SJSA1 (cell line): ENCODE measurements at places on chromosomes 5 and 9. TPM values are rescaled to one million over a fixed set of nuclear protein-coding genes. Genes with fewer than 3 reads are reported as not detected.

DNA sequence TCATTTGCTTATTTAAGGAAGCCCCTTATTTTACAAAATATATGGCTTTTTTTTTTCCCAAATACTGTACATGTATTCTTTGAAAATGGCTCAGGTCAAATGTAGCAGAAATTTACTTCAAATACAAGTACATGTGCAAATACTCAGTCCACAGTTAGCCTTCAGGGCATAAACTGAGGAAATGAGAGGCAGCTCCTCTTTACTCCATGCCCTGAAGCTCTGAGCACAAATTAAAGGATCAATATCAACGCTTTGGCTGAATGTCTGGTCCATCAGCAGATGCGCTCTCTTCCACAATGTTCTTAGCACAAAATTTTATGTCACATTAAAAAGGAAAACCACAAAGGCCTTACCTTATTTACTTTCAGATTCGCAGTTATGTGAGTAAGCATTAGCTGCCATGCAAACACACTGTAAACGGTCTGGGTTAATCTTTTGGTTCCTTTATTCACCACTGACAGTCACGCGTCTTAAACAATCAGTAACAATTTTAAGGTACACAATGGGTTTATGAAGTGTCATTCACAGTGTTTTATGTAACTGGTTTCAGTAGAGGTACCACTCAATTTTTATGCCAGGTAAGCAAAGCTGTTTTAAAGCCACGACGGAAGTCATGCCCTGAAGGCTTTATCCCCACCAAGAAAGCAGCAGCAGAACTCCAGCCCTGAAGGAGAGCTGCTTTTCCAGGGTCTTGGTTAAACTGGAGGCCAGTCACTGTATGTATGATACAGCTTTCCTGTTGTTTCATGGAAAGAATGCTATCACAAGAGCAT, 103.4 kb downstream of the OTULIN start:
- no peaks in the 10 kb centered on the region; the same call in 1 of the 2 replicates for H3K4me1 ChIP-seq
- no peaks in the 10 kb centered on the region for H3K36me3 ChIP-seq
- H3K27ac ChIP-seq, result no peak overlapping the region
- no peak overlapping the region for H3K4me3 ChIP-seq
- peak; percentile 7 for DNase-seq
- H3K27me3 ChIP-seq, result no peaks in the 10 kb centered on the region

DNA sequence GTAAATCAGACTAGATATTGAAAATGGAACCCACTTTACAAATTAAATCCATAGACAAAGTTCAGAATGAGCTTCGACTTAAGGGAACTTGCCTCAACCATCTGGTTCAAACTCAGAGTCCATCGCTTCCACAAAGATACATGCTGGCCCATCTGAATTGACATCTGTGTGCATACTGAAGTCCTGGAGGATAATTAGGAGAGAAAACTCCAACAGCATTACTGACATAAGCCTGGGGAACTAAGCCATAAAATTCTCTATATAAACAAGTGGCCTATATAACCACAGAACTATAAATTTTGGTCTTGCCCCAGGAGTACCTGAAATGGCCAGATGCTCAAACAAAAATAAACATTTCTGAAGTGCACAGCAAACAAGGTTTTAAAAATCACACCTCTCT, 94.4 kb downstream of the IZUMO3 start:
- no peaks in the 10 kb centered on the region for H3K27me3 ChIP-seq
- DNase-seq, result no peak
- no peaks in the 10 kb centered on the region for H3K36me3 ChIP-seq
- no peak overlapping the region for H3K4me3 ChIP-seq
- H3K27ac ChIP-seq, result no peak overlapping the region

DNA sequence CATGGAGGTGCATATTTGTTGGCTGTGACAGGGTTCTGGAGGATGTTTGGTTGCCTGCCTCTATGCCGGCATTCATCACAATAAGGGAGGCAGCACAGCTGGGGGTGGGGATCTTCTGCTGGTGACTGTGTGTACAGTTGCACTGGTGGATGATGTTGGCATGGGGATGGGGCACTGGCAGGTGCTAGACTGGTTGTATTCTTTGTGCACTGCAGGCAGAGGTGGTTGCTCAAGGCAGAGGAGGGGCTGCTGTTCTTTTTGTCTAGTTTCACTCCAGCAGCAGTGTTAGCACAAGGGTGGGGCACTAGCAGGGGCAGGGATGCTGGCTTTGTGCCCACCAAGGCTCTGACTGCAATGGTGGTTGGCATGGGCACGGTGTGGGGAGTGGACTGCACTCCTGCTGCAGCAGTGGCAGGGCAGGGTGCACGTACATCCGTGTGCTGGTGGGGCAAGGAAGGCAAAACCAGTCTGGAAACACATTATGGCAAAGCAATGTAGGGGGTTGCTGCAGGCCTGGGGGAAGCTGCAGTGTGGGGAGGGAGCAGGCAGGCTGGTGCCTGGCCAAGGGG, 69.3 kb downstream of the ISOC1 start:
- H3K4me3 ChIP-seq, result no peak overlapping the region
- H3K27ac ChIP-seq, result no peak overlapping the region
- no peaks in the 10 kb centered on the region for H3K36me3 ChIP-seq
- no peaks in the 10 kb centered on the region for H3K27me3 ChIP-seq
- DNase-seq, result no peak
- H3K4me1 ChIP-seq, result no peaks in the 10 kb centered on the region

- H3K4me3 ChIP-seq, result no peak overlapping the region
- no peaks in the 10 kb centered on the region for H3K36me3 ChIP-seq
- H3K27ac ChIP-seq, result no peak overlapping the region
- no peaks in the 10 kb centered on the region for H3K4me1 ChIP-seq
Observed at GRCh38 chr5:40869384-40869783, 28.2 kb downstream of the CARD6 start.

- H3K36me3 ChIP-seq, result no peaks in the 10 kb centered on the region
- no peaks in the 10 kb centered on the region for H3K4me1 ChIP-seq
- no peak for DNase-seq
- no peak overlapping the region for H3K27ac ChIP-seq
- peaks cover 30% of the 10 kb centered on the region for H3K27me3 ChIP-seq
- H3K4me3 ChIP-seq, result no peak overlapping the region
Observed at GRCh38 chr5:122201365-122201764, 72.0 kb downstream of the ZNF474 start.

- H3K4me1 ChIP-seq, result no peaks in the 10 kb centered on the region
- no peak for DNase-seq
- no peaks in the 10 kb centered on the region for H3K36me3 ChIP-seq
- H3K27me3 ChIP-seq, result no peaks in the 10 kb centered on the region
Observed at GRCh38 chr9:18253950-18254349, 220.0 kb upstream of the ADAMTSL1 start.

DNA sequence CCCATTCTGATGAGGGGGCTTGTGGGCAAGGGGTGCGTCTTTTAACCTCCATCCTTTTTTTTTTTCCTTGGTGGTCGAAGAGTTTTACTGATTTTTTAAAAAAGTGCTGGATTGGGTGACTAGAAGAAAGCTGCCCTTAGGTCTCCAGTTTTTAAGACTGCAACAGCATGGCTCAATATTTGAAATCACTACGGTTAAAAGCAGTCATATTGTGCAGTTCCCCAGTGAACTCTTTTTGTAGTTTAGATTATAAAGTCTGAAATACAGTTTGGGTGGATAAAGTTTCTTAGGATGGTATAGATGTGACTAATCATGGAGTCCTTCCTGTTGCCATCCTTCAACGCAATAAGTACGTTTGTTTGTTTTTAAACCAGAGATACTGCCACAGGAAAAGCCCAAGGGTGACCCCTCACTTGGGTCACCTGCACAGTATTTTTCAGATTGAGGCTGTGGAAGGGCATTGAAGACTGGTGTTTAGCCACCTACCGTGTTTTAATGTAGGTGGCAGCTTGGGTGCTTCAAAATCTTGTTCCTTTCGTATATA, 520 bp upstream of the DHFR start:
- H3K27me3 ChIP-seq, result no peaks in the 10 kb centered on the region
- peaks cover 42% of the 10 kb centered on the region for H3K36me3 ChIP-seq

- DNase-seq, result no peak
- H3K4me3 ChIP-seq, result no peak overlapping the region
- H3K27ac ChIP-seq, result no peak overlapping the region
Observed at GRCh38 chr9:3993773-3994172, 306.1 kb downstream of the GLIS3 start.

DNA sequence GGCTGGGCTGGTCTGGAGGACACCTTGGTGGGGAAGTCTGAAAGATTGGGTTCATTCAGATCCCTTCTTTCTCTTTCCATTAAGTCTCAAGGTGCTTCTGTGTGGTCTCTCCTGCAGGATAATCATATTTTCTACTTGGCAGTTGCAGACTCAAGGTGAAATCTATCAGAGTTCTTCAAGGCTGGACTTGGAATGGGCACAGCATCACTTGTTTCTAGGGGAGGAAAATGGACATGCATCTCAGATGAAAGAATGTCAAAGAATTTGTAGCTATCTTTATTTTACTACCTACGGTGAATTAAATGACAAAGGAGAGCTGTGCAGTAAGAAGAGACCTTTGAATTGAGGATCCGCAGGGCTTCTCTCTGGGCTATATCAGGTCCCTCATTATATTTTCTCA, 69.8 kb upstream of the PAPPA start:
- no peak for DNase-seq
- no peaks in the 10 kb centered on the region for H3K36me3 ChIP-seq
- H3K4me1 ChIP-seq, result peaks cover 19% of the 10 kb centered on the region
- no peaks in the 10 kb centered on the region for H3K27me3 ChIP-seq
- H3K27ac ChIP-seq, result no peak overlapping the region

GRCh38 chr9:87375397-87376073, 122.1 kb upstream of the DAPK1 start:
- peak overlapping the region; percentile 93 for H3K27ac ChIP-seq
- no peak overlapping the region for H3K4me3 ChIP-seq
- peaks cover 65% of the 10 kb centered on the region for H3K4me1 ChIP-seq
- no peaks in the 10 kb centered on the region for H3K36me3 ChIP-seq

GRCh38 chr5:149924486-149924885, 20.1 kb downstream of the PDE6A start:
- no peak overlapping the region for H3K27ac ChIP-seq
- no peaks in the 10 kb centered on the region for H3K27me3 ChIP-seq
- H3K4me1 ChIP-seq, result no peaks in the 10 kb centered on the region; the same call in 1 of the 2 replicates
- no peak for DNase-seq
- no peak overlapping the region for H3K4me3 ChIP-seq
- no peaks in the 10 kb centered on the region for H3K36me3 ChIP-seq

GRCh38 chr5:133241179-133242092, 189.6 kb downstream of the HSPA4 start:
- peaks cover 78% of the 10 kb centered on the region for H3K4me1 ChIP-seq
- no peaks in the 10 kb centered on the region for H3K36me3 ChIP-seq
- peak overlapping the region; percentile 90 for H3K27ac ChIP-seq
- no peaks in the 10 kb centered on the region for H3K27me3 ChIP-seq
- no peak for DNase-seq
- no peak overlapping the region for H3K4me3 ChIP-seq

DNA sequence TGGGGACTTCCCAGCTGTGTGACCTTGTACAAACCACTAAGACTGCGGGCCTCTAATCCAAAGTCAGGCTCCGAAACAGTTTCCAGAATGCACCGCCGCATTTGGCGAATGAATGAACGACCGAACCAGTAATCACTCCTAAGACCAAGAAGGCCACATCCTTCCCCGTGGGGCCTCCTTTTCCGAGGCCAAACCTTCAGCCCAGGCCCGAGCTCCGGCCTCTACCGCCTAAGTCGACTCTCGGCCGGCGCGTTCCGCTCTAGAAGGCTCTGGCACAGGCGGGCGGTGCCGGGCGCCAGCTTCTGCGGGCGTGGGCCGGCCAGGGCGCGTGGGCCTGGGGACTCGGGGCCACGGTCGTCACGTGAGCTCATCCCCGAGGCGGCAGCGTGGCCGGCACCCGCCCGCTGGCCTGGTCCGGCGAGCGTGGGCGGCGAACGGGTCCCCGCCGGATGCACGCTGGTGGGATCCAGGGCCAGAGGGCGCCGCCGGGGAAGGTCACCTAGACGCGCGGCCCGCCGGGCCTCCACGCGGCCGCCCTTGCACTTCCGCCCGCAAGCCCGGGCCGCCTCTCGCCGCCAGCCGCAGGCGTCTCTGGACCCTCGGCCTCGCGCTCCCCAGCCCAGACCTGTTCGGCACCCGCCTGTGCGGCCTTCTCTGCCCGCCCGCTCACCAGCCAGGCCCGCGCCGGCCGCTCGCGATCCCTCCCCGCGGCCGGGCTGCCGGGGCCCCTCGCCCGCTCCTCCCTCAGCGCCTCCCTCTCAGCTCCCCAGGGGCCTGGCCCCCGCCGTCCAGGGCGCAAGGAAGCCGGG, 754 bp downstream of the VDAC1 start:
- H3K27me3 ChIP-seq, result no peaks in the 10 kb centered on the region
- H3K27ac ChIP-seq, result peak overlapping the region; percentile 89
- peaks cover 54% of the 10 kb centered on the region for H3K36me3 ChIP-seq
- H3K4me3 ChIP-seq, result peak overlapping the region; percentile 99
- DNase-seq, result peak; percentile 86

DNA sequence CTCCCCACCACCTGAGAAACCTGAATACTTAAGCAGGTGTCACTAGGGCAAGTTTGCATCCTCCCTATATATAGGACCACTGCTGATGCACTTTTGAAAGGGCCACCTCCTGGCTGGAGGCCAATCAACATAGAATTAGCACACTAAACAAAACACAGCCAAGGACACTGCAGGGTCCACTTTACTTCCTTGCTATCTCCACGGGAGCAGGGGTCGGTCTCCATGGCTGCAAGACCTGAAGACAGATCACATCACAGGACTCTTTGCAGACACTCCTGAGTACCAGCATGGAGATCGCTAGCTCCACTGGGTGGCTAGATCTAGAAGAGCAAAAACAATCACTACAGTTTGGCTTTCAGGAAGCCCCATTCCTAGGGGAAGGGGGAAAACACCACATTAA, 72.3 kb downstream of the C9orf153 start:
- DNase-seq, result no peak
- no peak overlapping the region for H3K27ac ChIP-seq
- H3K4me3 ChIP-seq, result no peak overlapping the region
- H3K4me1 ChIP-seq, result no peaks in the 10 kb centered on the region
- H3K27me3 ChIP-seq, result no peaks in the 10 kb centered on the region
- no peaks in the 10 kb centered on the region for H3K36me3 ChIP-seq

DNA sequence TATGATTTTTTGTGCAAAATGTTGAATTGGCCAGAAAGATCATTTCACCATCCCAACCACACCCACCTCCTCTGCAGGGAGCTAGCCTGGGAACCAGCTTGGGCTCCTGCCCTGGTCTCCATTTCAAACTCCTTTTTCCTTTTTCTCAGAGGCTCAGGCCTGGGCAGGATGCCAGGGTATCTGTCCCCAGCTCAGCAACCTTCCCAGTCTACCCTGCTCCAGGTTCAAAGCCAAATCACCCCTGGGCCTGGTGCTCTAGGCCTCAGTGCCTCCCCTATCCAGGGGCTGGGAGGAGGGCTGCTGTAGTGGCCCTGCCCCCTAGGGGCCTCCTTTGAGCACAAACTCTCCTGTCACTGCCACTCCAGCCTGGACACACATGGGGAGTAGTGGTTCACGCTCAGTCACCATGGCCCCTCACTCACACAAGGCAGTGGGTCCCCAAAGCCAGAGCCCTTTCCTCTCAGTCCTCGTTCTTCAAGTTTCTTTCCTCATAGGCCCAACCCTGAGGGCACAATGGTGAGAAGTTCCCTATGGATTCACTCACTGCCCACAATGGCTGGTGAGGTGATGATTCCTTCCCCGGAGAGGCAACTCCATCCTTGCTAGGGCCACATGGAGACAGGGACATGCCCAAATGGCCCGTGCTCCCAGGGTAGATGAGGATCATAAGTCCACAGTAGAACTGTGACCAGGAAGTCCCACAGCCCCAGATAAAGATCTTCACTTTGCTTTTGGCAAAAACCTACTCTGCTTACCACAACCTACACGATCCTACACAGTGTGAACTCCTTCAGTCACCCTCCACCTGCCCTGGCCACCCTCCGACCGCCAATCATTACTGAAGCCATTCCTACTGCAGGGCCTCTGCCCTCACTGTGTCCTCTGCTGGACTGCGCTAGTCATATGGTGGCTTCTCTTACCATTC, 1.6 kb upstream of the ST6GALNAC4 start:
- no peak for DNase-seq
- no peaks in the 10 kb centered on the region for H3K27me3 ChIP-seq
- H3K27ac ChIP-seq, result peak overlapping the region; percentile 29

The CEL gene
- 0.61 TPM in 1 of 2 replicates, not detected in the other for total RNA-seq

The SHC3 gene
- 0.16 and 0.34 TPM in 2 replicates for total RNA-seq

The ACOT12 gene
- total RNA-seq, result not detected in 2 replicates

The SLIT3 gene
- total RNA-seq, result 12.9 and 19.0 TPM in 2 replicates
